Vagina (tissue), 2 donors: ENCODE measurements at places on chromosomes 13 and 19.

DNA sequence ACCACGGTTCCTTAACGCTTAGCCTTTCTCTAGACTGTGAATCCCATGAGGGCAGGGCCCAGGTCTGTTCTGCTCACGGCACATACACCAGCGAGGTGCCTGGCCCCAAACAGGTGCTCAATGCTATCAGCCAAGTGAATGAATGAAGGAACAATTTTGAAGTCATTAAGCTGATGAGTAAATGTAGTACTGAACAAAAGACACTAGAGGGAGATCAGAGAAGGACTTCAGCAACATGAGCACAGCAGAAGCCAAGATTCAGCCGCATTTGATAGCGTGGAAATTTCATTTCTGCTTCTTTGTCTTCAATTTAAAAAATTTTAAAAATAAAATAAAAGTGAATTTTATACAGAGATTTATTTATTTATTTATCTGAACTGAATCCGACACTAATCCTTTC lies 20.1 kb upstream of the MYO16 start:
- no peak for DNase-seq

DNA sequence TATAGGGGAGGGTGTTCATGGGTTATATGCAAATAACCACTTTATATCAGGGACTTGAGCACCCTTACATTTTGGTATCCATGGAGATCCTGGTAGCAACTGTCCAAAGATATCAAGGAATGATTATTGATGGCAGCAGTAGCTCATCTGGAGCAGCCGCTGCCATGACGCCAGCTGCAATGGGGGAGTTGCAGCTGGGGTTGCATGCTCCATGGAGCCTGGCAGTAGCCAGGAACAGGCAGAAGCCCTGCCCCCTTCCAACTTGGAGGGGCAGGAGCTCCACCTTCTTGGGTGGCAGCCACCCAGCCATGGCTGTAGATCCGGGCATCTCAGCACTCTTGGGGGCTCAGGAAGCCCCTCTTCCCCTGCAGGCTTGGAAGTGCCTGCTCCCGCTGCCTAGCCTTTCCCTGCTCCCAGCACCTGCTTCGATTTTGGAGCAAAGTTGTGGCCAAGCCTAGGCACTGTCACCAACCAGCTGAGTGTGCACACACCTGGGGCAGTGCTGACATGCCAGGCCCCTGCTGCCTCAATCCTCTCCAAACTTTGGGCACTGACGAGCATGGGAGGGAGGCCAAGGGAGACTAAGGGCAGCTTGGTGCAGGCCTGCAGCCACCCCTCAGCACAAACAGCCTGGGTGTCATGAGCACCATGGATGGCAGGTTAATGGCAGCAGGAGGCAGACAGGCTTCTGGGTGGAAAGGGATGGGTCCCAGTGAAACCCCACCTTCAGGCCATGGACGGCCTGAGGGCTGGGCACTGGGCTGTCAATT lies 235.6 kb upstream of the CSNK1A1L start:
- no peak for DNase-seq

- no peak for DNase-seq
Measured at GRCh38 chr19:5973867-5974635, 3.9 kb downstream of the RANBP3 start.

DNA sequence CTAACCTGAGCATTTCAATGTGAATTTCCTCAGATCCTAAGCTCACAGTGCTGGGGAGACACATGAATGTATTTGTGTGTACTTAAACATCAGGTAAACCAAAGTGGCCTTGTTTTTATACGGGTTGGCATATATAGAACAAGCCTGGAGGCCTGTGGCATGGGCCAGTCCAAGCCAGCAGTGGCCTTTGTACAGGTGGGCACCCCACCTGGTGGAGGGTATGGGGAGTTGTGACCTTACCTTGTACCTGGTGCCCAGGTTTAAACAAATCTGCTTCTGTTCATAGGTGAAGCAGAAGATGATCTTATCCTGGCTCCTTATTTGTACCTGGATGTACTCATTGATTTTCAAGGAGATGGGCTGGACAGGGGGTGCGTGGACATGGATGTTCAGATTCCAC lies 71.0 kb downstream of the ERICH6B start:
- no peak for DNase-seq

DNA sequence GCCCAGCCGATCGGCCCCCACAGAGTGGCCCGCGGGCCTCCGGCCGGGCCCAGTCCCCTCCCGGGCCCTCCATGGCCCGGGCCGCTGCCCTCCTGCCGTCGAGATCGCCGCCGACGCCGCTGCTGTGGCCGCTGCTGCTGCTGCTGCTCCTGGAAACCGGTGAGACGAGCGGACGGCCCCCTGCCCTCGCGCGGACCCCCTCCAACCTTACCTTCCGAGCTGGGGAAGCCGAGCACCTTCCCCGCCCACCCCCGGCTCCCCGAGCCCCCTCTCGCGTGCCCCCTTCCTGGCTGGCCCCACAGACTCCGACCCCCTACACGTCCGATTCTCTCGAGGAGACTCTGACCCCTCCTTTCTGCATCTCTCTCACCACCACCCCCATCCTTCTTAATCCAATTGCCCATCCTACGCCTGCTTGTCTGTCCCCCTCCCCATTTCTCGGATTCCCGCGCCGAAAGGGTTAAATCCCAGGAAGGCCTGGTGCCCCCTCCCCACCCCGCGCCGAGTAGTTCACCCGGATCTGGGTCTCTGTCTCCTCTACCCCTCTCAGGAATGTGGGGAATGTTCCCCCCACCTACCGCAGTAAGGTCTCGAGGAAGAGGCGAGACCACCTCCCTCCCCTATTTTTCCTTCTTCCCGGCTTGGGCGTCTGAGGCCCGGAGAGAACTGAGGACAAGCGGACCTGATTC lies 502 bp downstream of the NECTIN2 start:
- no peak for DNase-seq

DNA sequence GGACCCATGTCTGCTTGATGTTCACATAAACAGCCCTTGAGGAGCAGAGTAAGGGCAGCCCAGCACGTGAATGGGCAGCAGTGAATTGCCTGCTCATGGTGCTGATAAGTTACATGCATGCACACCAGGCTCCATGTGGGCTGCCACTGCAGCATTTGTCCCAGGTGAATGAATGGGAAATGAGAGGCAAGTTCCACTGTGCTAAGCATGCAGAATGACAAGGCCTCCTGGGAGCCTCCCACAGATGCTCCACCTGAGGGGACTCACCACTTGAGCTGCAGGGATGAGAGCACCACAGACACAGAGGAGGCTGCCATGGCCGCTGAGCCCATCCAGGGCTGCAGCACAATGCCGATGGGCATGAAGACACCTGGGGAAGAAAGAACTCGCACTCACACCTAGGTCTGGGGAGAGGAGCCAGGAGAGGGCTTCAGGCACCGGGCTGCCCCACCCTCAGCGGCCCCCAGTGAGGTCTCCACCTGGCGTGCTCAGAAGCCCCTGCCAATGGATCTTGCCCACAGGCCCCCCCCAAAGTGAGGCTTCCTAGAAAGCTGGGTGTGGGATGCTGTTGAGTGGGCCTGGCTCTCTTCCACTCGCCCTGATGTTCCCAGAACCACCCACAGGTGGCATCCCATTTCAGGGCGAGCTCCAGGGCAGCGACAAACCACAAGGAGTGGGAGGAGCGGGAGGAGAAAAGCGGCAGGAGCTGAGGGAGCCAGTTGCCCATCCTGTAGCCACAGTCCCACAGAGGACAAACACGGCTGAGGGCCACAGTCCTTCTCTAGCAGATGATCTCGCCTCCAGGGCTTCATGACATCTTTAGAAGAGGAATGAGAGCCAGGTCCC lies 73.8 kb downstream of the CCDC70 start:
- no peak for DNase-seq

DNA sequence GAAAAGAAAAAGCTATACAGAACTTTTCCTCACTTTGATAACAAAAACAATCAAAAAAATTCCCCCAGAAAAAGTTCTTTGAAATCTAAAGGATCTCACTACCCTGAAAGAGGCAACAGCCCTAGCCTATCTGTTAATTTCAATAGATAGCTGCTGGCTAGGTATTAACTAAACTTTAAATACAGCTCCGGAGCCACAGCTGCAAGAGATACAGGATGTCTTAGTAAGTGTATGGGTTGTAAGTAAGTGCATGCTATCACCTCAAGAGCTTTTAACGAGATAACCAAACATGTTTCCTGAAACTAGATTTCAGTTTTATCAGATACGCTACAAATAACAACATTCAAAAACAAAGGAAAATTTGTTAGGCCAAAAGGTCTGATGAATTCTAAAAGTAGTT lies 148.4 kb downstream of the KLF12 start:
- DNase-seq, result no peak

GRCh38 chr19:10625003-10625761 lies at the start of gene SLC44A2:
TSS of gene SLC44A2 (plus strand) at chr19:10625553. CDS start at chr19:10625634, 81 bp downstream.
- DNase-seq, result no peak

GRCh38 chr19:2207991-2208860 lies 27.9 kb downstream of the PLEKHJ1 start:
- DNase-seq, result no peak

- no peak for DNase-seq
Measured at GRCh38 chr19:34480971-34481841, at the start of gene WTIP. TSS of gene WTIP (plus strand) at chr19:34481758. CDS start at chr19:34481975, 217 bp downstream.

GRCh38 chr19:16509141-16510061 lies 13.2 kb downstream of the C19orf44 start:
- DNase-seq, result no peak

DNA sequence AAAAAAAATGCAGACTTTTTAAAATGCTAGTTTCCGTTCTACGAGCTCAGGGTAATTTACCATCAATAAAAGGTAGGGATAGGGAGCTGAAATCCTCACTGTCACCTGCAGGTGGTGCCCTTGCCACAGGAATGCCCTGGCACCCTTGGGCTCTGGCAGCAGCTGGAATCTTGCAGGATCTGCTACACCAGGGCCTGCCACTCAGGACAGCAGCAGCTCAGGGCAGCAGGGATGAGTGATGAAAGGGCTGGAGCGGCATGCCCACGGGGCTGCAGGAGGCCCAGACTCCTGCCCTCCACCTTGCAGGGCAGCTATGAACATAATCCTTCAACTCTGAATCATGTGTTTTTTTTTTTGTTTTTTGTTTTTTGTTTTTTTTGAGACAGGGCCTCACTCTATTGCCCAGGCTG lies 54.0 kb downstream of the GNG7 start:
- no peak for DNase-seq

GRCh38 chr13:109418111-109418510 lies 368.3 kb downstream of the IRS2 start:
- no peak for DNase-seq

GRCh38 chr19:33130433-33130832 lies 1.5 kb upstream of the WDR88 start:
- no peak for DNase-seq

- no peak for DNase-seq
Measured at GRCh38 chr19:55472463-55472862, 4.0 kb upstream of the ZNF628 start.

- DNase-seq, result no peak
Measured at GRCh38 chr13:44715287-44716230, 139.4 kb upstream of the TSC22D1 start.

DNA sequence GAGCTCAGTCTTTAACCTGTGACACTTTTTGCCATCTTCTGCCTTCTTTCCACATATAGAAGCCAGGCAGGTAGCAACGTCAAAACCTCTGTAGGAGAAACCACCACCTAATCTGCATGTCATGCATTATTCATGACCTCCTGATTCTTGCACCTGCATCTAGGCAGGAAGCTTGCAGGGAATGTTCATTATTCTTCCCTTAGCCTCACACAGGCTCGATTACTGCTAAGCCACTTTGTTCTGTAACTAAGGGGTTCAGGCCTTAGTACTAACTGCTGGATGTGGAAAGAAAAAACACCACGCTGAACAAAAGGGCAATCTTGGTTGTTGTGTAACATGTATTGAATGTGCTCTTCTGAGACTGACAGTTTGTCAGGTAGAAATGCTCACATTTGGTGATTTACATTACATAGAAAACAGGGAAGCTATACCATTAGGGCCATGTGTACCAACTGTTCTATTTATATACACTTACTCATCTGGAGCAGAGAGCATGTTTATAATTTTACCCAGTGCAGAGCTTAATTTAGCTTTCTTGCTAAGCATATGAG lies 366.9 kb downstream of the KLF12 start:
- no peak for DNase-seq

DNA sequence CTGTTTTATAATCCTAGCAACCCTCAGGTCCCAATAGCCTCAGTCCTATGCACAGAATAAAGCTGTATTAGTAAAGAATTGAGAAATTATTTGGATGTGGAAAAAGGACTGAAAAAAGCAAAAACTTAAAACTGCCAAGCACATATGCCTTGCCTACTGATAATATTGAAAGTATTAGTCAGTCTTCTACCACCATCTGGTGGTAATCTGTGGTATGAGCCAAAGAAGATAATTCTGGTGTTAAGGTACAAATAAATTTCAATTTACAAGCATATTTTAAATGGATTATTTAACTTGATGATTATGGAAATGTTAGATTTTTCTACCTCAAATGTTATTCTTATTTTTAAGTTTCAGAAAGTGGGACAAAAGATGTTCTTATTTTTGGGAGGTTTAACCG lies 460.3 kb upstream of the KLHL1 start:
- DNase-seq, result no peak

GRCh38 chr13:29887030-29887557 lies 36.7 kb upstream of the UBL3 start:
- DNase-seq, result no peak

- DNase-seq, result no peak
Measured at GRCh38 chr19:34320277-34320676, 44.7 kb upstream of the GPI start.

- no peak for DNase-seq
Measured at GRCh38 chr13:47903836-47904235, 97.2 kb downstream of the SUCLA2 start.

GRCh38 chr19:4028334-4029246 lies 21.1 kb downstream of the PIAS4 start:
- no peak for DNase-seq

- no peak for DNase-seq
Measured at GRCh38 chr19:3443840-3444694, 36.3 kb downstream of the SMIM24 start.

DNA sequence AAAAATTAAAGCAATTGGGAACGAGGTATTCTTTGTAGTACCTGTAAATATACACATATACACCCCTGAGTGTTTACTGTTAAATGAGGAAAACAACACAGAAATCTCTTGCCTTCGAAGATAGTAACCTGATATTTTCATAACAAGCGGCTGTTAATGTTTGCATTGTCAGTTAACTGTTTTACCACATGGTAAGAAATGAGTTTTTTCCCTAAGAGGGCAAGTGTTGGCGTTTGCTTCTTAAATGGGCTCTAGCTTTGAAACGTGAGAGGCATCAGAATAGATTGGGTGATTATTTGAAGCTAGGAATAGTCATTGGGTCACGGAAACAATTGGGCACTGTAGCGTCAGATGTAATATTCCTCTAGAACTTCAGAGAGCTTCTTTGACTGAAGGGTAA lies 22.0 kb upstream of the UPF3A start:
- DNase-seq, result no peak

DNA sequence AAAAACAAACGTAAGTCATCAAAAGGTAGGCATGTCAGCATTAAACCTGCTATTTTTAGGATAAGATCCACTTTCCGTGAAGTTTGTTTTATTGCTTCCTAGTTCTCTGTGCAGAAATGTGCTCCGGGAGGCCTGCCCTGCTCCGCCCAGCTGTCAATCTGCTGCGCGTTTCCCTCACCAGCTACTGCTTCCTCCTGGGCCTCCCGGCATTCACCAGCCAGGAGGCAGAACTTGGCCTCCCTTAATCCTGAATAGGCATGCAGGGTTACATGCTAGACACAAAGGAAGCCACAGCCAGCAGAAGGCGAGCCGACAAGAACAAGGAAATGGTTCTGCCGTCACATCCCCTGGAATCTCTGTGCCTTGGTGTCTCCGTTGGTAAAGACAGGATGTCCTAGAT lies 386.2 kb downstream of the IRS2 start:
- no peak for DNase-seq

- no peak for DNase-seq
Measured at GRCh38 chr13:53778937-53779336, 750.3 kb downstream of the OLFM4 start.
